WTC11 (cell line): ENCODE measurements at places on chromosomes 5 and 9. TPM values are rescaled to one million over a fixed set of nuclear protein-coding genes. Genes with fewer than 3 reads are reported as not detected.
A peak's percentile ranks its signal among the peaks of the same experiment; 100 is the strongest.

BTNL8 gene
- 0.48 to 0.96 TPM (median 0.85 TPM) in 3 replicates for total RNA-seq

GRK6 gene
- total RNA-seq = 60.7 to 69.2 TPM (median 61.7 TPM) in 3 replicates

NUTM2G gene
- total RNA-seq = 0.14 to 0.50 TPM (median 0.27 TPM) in 3 replicates

C1QTNF2 gene
- total RNA-seq = 0.25 to 0.52 TPM (median 0.44 TPM) in 3 replicates

BAAT gene
- total RNA-seq = 0.11 to 0.17 TPM (median 0.14 TPM) in 3 replicates

PITX1 gene
- 0.07 to 0.23 TPM (median 0.13 TPM) in 3 replicates for total RNA-seq

DNA sequence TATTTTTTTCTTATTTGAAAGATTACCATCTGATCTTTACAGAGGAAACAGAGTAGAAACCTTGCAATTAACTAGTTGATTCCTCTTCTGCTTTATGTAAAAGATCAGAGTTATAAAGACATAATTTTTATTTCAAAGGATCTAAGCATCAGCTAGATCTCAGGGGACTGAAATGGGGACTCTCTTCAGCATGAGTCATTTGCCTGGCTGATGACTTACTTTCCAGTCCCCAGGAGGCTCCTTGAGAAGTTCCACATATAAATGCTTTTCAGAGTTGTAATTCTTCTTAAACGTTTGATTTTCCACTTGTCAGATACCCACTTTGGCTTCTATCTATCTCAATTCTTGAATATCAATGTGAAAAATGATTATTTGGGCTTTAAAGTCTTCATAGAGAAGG is 389.4 kb downstream of the RAB3C start:
- DNase-seq = no peak

DNA sequence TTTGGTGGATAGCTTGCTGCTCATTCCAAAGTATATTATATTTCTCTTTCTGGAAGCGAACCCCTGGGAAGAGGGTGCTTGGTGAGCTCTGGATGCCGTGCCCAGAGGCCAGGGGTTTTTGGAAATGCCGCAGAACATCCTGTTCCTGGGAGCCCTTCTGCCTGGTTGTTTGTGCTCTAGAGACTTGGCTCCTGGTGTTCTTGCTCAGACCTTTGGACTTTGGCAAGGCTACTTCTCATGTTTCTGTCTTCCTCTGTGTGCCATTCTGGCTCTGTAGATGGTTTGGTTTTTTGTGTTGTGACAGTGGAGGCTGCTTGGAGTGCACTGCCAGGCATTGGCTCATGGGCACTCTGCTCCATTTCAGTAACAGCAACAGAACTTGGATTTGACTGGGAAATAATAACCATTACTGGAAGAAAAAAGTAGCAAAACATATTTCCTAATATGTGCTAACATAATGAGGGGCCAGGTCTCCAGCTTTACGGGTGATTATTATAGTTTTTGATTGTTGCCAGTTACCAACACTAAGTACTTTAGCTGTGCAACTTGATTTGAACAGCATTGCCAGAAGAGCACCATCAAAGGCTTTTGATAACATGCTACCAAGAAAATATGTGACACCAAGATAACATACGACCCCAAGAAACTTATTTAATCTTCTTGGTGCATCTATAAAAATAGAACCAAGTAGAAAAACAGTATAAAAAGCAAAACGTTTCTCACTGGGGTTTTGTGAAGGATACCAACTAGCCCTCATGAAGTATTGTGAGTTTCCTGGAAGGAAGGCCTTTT is 94.2 kb downstream of the PCSK1 start:
- no peak for DNase-seq

GRCh38 chr5:160496334-160496733 is 74.7 kb downstream of the PTTG1 start:
- no peak for DNase-seq

DNA sequence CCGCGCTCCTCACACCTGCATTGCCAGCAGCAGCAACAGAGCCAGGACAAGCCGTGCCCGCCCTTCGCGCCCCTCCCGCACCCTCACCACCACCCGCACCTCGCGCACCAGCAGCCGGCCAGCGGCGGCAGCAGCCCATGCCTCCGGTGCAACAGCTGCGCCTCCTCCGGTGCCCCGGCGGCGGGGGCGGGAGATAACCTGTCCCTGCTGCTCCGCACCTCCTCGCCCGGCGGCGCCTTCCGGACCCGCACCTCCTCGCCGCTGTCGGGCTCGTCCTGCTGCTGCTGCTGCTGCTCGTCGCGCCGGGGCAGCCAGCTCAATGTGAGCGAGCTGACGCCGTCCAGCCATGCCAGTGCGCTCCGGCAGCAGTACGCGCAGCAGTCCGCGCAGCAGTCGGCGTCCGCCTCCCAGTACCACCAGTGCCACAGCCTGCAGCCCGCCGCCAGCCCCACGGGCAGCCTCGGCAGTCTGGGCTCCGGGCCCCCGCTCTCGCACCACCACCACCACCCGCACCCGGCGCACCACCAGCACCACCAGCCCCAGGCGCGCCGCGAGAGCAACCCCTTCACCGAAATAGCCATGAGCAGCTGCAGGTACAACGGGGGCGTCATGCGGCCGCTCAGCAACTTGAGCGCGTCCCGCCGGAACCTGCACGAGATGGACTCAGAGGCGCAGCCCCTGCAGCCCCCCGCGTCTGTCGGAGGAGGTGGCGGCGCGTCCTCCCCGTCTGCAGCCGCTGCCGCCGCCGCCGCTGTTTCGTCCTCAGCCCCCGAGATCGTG is 517 bp downstream of the KCNN2 start:
- DNase-seq = peak; percentile 75

GRCh38 chr5:44568519-44568918 is 179.3 kb upstream of the FGF10 start:
- no peak for DNase-seq

DNA sequence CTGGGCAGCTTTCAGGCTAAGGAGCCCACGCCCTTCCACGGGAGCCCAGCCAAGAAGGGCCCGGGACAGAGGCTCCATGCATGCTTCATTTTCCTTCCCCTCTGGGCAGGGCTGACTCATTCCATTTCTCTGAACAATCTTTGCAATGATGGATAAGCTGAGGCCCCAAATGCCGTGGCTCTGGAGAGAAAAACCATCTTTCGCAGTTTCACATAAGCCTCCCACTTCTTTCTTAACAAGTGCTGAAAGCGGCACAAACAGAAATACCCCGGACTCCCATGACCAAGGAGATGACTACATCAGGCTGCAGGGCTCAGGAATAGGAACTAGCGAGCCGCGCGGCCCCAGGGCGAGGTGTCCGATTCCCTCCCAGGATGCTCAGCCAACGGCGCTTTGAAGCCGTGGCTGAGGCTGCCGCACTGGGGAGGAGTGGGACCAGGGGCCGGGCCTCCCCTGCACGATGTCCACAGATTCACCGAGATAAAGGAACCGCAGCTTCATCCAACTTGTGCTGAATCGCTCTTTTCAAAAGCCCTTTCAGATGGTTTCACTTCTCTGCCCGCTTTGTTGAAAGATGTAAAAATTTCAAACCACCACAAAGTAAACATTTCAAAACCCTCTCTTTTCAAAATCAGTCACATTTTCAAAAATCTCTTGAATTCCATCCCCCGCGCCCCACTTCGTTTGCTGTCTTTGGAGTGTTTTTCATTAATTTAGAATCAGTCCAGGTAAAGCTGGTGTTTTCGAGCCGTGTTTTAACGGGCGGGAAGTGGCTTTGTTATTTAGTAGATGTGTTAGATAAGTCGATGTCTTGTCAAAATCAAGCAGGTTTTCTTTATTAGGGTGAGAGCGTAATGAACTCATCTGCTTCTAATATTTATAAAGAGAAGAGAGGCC is 96.5 kb upstream of the LMX1B start:
- DNase-seq = peak; percentile 58

- DNase-seq = no peak
Measured at GRCh38 chr5:23136958-23137357, 283.8 kb upstream of the CDH12 start.

- DNase-seq = peak; percentile 21
Measured at GRCh38 chr5:52915176-52915875, 73.8 kb upstream of the ITGA2 start.

- DNase-seq = peak; percentile 16
Measured at GRCh38 chr5:152262667-152263066, 142.4 kb downstream of the NMUR2 start.

DNA sequence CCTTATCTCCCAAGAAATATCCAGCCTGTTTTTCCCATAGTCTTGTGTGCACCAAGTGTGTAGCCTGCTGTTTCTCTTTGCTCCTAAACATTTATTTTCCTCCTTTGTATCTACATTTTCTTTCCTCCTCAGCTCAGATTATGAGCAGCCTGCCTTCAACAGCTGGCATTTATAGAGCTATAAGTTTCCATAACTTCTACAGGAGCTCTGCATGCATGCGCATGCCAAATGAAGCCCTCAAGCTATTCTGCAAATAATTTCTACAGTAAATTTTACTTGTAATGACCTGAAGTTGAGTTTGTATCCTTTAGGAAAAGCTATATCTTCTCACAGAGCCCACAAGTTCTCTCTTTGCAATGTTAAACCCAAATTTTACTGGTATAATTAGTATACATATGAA is 699.5 kb downstream of the CETN3 start:
- no peak for DNase-seq

DNA sequence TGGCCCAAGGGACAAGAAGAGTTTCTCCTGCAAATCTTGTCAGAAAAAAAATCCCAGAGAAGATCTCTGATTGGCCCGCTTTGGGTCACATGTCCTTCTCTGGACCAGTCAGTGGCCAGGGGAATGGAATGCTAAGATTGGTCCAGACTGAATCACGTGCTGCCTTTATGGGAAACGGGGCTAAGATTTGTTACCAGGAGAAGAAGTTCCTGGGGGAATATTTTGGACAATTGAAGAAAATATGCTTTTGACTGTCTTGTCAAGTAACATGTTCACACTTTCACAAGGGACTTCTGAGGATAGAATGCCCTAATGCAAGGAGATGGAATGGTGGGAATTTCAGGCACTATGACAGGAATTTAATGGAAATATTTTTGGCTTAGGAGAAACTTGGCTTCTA is 74.1 kb upstream of the SH3PXD2B start:
- no peak for DNase-seq

DNA sequence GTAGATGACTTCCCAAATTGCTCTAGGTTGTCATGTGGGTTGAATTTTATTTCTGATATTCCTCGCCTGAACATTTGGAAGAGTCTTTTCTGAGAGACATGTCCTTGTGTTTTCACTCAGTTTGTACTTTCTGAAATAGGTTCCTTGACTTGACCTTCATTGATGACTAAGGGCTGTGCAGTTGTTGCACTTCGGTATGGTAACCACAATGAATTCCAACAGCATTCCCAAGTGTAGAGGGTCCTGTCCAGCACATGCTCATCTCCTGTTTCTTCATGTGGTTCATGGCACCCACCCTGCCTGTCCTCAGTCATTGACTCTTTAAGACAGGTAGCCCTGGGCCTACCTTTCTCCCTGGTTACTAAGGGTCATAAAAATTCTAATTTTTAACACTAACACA is 527.8 kb downstream of the MTRR start:
- DNase-seq = no peak

- no peak for DNase-seq
Measured at GRCh38 chr5:87746891-87747377, 334.2 kb upstream of the CCNH start.

GRCh38 chr5:32280656-32281081 is 32.1 kb downstream of the MTMR12 start:
- DNase-seq = no peak

DNA sequence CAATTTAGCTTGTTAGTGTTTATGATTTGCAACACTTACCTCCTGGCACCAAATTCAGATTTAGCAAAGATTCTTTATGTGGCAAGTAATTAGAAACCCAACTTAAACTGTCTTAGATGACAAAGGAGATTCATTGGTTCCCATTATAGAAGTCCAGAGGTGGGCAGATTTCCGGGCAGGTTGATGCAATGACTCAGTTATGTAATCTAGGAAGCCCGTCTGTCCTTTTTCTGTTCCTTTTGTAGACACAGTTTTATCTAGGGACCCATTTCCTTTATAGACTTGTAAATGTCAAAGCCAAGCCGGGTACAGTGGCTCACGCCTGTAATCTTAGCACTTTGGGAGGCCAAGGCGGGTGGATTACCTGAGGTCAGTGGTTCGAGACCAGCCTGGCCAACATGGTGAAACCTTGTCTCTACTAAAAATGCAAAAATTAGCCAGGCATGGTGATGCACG is 20.3 kb upstream of the ANKRD33B start:
- no peak for DNase-seq

DNA sequence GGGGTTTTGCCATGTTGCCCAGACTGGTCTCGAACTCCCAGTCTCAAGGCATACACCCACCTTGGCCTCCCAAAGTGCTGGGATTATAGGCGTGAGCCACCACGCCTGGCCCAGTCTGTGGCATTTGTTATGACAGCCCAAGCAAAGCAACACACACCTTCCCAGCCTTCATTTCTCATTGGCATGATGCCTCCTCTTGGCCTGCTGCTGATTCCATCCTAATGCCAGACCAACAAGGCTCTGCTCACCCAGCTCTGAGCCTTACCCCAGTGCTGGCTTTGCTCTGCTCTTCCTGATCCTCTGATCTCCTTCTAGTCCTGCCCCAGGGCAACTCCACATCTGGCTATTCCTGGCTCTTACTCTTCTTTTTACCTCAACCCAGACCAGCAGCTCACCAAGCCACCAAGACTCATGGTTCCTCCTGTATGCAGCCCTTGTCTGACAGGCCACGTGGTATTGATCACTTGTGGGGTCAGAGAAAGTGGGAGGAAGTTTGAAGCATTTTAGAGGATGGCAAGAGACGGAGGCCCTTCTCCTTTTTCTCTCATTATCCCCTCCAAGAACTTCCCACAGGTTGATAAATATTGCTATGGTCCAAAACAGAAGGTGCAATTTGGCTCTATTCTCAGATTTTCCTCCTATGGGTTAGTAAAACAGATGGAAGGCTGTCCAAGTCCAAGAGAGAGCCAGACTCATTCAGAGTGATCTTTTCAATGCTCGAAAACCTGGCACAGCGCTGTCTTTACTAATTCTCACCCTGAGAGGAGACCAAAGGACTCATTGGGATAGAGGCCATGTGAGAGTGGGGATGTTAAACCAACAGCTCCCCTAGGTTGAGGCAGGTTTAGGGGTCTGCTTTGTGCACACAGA is 958 bp downstream of the CD180 start:
- DNase-seq = no peak

DNA sequence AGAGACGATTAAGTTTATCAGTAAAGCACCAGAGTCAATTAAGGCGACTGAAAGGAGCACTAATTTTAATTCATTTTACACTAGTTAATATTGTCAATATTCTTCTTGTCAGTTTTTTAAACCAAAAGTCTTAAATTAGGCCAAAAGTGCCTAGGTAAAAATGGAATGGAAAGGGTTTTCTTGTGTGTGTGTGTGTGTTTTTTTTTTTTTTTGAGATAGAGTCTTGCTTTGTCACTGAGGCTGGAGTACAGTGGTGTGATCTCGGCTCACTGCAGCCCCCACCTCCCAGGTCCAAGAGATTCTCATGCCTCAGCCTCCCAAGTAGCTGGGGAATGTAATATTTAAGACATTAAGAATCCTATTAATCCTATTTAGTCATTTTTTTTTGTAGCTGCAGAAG is 3.1 kb upstream of the APC start:
- DNase-seq = no peak

DNA sequence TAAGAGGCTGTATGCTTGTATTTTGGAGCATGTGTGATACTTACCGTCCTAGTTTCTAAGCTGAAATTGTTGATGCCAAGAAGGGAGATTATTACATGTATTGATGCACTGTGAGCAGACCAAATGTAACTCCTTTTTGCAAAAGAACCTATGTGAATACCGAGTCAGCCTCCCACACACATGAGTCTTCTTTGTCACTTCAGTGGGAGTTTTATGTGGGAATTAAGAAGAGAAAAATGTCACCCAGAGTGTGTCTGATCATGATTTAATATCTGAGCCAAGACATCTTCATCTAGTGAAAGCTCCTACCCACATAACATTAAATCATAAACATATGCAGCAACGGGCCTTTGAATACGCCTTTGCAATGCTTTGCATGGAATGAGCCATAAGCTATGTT is 380.3 kb upstream of the ACTBL2 start:
- no peak for DNase-seq

- DNase-seq = no peak
Measured at GRCh38 chr9:76200745-76201144, 193.5 kb downstream of the RFK start.
